Ovary (tissue), 10 donors: ENCODE measurements at places on chromosomes 7 and 10. TPM values are rescaled to one million over a fixed set of nuclear protein-coding genes. Genes with fewer than 3 reads are reported as not detected.

The EN2 gene
- total RNA-seq: 0.57 TPM

The ABCB1 gene
- 8.1 TPM for total RNA-seq

The NPC1L1 gene
- total RNA-seq: 0.28 TPM

DNA sequence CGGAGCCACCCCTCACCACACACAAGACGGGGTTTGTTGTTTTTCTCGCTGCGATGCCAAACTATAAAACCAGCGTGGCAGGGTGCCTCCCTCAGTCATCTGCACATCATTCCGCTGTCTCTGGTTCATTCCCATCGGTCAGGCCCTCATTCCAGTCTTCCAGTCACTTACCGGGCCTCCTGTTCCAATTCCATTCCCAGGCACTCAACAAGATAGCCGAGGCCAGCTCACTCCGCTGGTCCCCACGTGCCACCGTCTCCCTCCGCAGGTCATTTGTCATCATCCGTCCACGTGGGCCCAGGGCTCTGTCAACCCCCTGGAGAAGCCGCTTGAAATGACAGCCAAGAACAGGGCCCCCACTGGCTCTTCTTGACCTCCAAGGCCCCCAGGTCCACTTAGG is 6.1 kb upstream of the TMEM184A start:
- H3K27me3 ChIP-seq: no peaks in the 10 kb centered on the region
- no peak for DNase-seq
- no peaks in the 10 kb centered on the region for H3K36me3 ChIP-seq
- no peak overlapping the region for H3K27ac ChIP-seq
- no peaks in the 10 kb centered on the region for H3K4me1 ChIP-seq

DNA sequence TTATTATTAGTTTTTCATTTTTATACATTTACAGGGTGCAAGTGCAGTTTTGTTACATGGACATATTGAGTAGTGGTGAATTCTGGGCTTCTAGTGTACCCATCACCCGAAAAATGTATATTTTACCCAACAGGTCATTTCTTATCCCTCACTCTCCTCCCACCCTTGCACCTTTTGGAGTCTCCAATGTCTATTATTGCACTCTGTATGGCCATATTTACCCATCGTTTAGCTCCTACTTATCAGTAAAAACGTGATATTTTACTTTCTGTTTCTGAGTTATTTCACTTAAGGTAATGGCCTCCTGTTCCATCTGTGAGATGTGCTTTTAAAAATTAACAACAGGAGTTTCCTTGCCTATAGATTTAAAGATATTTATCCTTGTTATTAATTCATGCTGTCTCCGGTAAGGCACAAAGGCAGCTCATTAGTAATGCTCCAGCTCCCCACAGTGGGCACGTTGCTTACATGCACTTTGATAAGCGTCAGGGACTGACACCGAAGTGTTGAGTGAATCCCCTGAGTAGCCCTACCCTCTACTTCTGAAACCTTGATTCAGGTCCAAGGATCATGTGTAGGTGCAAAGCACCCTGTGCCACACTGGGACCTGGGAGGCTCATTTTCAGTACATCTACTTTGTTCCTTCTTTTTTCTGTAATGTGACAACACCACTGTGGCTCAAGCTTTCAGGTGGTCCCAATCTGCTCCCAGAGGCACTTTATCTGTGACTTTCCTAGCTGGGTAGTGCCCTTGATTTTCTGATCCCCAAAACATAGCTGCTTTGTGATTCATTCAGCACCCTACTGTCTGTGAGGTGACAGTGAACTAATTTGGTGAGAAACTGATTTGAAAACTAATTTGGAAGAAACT is 27.3 kb downstream of the HYAL4 start:
- DNase-seq: peak; percentile 43
- no peaks in the 10 kb centered on the region for H3K4me1 ChIP-seq
- no peak overlapping the region for H3K4me3 ChIP-seq
- no peaks in the 10 kb centered on the region for H3K36me3 ChIP-seq
- no peak overlapping the region for H3K27ac ChIP-seq
- no peaks in the 10 kb centered on the region for H3K27me3 ChIP-seq
